ENCODE measurements at places on chromosomes 3 and 15. TPM values are rescaled to one million over a fixed set of nuclear protein-coding genes. Genes with fewer than 3 reads are reported as not detected.
A peak's percentile ranks its signal among the peaks of the same experiment; 100 is the strongest.

U2SURP gene
- total RNA-seq: 160 TPM

MESP2 gene
- not detected for total RNA-seq

DNA sequence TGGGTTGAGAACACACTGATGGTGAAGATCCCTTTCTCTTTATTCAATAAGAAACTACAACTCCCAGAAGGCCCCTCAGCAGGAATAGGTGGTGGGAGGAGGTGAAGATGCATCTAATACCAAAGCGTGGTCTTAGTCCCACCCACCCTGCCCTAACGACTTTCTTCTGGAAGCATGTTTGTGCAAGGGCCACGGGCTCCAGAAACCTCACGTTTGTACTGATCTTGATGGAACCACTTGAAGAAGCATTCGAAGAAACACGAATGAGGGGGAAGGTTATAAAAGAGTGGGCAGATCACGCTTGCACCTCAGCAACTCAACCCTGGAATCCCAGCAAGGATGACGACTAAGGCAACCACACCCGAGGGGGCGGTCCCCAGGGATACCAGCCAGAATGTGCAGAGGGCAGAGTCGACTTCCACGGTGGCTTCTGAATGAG is 10.6 kb upstream of the SLC25A36 start:
- H3K4me3 ChIP-seq: no peak overlapping the region
- H3K36me3 ChIP-seq: no peaks in the 10 kb centered on the region
- H3K4me1 ChIP-seq: no peaks in the 10 kb centered on the region
- peaks cover 19% of the 10 kb centered on the region for H3K27me3 ChIP-seq

GRCh38 chr3:180633722-180634121 is 31.8 kb downstream of the TTC14 start:
- H3K27me3 ChIP-seq: peaks cover 29% of the 10 kb centered on the region
- H3K27ac ChIP-seq: no peak overlapping the region
- no peak overlapping the region for H3K4me3 ChIP-seq
- DNase-seq: no peak

NECTIN3 gene
- 4.3 TPM for total RNA-seq

- H3K27me3 ChIP-seq: peaks cover 10% of the 10 kb centered on the region
- no peak overlapping the region for H3K4me3 ChIP-seq
- H3K4me1 ChIP-seq: no peaks in the 10 kb centered on the region
- DNase-seq: peak; percentile 69
- H3K27ac ChIP-seq: no peak overlapping the region
Observed at GRCh38 chr15:88274553-88275460, 18.3 kb upstream of the NTRK3 start.

- peaks cover 9% of the 10 kb centered on the region for H3K36me3 ChIP-seq
- H3K27me3 ChIP-seq: no peaks in the 10 kb centered on the region
- H3K4me3 ChIP-seq: peak within 1 kb of the TSS; percentile 59
- DNase-seq: peak; percentile 88
- peak within 1 kb of the TSS; percentile 92 for H3K27ac ChIP-seq
Observed at GRCh38 chr15:40769274-40770146, at the start of gene C15orf62. TSS of gene C15orf62 (plus strand) at chr15:40769980. CDS start at chr15:40770496, 516 bp downstream.

- H3K27ac ChIP-seq: peak overlapping the region; percentile 5
- peaks cover 74% of the 10 kb centered on the region for H3K4me1 ChIP-seq
Observed at GRCh38 chr3:153626158-153626557, 464.1 kb downstream of the RAP2B start.

DNA sequence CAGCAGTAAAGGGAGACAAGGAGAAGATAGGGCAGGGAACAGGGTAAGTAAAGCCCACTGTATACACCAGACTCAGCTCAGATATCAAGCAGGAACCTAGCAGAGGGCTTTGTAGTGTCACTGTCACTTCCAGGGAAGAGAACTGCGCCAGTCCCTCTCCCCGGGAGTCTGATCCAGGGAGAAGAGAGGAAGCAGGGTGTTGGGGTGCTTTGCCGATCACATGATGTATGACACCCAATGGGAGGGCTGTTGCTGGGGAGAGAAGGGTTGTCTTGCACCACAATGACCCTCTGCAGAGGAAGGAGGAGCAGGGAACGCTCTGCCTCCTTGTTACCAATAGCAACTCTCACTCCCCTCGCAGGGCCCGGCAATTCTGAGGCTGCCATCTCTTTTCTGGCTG is 147.2 kb upstream of the SLC2A2 start:
- no peaks in the 10 kb centered on the region for H3K27me3 ChIP-seq
- H3K4me1 ChIP-seq: peaks cover 17% of the 10 kb centered on the region
- H3K4me3 ChIP-seq: no peak overlapping the region
- no peak overlapping the region for H3K27ac ChIP-seq
- no peak for DNase-seq
- peaks cover 17% of the 10 kb centered on the region for H3K36me3 ChIP-seq

MYRIP gene
- not detected for total RNA-seq

- H3K4me1 ChIP-seq: peaks cover 19% of the 10 kb centered on the region
- no peaks in the 10 kb centered on the region for H3K27me3 ChIP-seq
- peak overlapping the region; percentile 31 for H3K4me3 ChIP-seq
- peak; percentile 14 for DNase-seq
- peak overlapping the region; percentile 83 for H3K27ac ChIP-seq
- H3K36me3 ChIP-seq: peaks cover 2% of the 10 kb centered on the region
Observed at GRCh38 chr3:11250902-11251806, 21.0 kb upstream of the ATG7 start.

- peaks cover 63% of the 10 kb centered on the region for H3K4me1 ChIP-seq
- H3K27me3 ChIP-seq: no peaks in the 10 kb centered on the region
- peaks cover 57% of the 10 kb centered on the region for H3K36me3 ChIP-seq
- no peak overlapping the region for H3K4me3 ChIP-seq
Observed at GRCh38 chr3:141887051-141887450, 10.6 kb downstream of the ATP1B3 start.

CLDN16 gene
- total RNA-seq: not detected

DNA sequence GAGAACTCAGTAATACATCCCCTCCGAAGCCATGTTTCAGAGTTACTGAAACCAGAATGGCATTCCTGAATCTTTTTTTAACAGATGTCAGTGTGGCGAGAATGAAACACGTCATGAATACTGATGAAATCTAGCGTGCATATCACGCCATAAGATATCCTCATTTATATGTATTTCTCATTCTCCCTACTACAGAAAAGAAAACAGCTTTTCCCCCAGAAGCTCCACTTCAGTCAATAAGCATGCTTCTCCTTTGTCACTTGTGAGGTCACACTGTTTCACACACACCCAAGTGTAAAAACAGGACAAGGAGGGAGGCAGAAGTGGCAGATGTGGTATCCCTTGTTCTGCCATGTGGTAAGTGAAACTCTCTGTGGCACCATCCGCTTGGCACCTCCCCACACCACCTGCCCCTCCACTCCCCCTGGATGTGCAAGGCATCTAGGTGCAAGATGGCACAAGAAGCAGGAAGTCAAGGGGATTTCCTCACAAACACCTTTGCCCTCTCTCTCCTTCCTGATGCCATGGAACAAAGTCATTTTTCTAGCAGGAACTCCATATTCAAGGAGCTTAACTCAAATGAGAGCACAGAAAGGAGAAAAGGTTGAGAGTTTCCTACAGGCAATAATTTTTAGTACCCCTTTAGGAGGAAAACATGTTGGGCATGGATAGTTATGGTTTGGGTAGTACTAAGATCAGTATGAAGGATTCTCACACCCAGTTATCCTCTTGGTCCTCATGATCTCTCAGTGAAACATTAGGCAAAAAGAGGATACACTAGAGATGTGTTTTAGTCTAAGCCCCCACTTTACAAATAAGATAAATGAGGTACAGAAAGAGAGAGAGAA is 47.5 kb upstream of the FRMD4B start:
- peaks cover 20% of the 10 kb centered on the region for H3K27me3 ChIP-seq
- no peak overlapping the region for H3K4me3 ChIP-seq
- peaks cover 31% of the 10 kb centered on the region for H3K4me1 ChIP-seq
- H3K27ac ChIP-seq: no peak overlapping the region

DNA sequence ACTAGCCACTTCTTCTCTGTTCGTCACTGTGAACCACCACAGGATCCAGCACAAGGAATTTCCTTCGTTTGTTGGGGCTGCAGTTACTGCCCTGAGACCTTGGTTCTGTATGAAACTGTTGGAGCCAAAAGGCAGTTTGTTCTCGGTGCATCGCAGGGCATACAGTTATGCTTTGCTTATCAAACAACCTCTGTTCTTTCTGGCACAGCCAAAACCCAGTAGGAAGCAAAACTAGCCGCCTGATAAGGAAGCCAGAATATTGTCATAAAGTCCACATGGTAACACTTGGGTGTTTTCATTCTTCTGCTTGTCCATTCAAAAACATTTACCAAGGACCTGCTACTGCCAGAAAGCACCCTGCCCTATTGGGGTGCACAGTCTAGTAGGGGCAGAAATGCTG is 116.1 kb downstream of the RAB11A start:
- H3K4me3 ChIP-seq: no peak overlapping the region
- no peak overlapping the region for H3K27ac ChIP-seq
- H3K27me3 ChIP-seq: peaks cover 17% of the 10 kb centered on the region
- H3K4me1 ChIP-seq: peaks cover 5% of the 10 kb centered on the region
- DNase-seq: no peak

WHAMM gene
- total RNA-seq: 6.1 TPM

- H3K4me3 ChIP-seq: no peak overlapping the region
- no peaks in the 10 kb centered on the region for H3K4me1 ChIP-seq
- DNase-seq: no peak
- H3K27ac ChIP-seq: no peak overlapping the region
Observed at GRCh38 chr3:169218314-169218983, 445.1 kb downstream of the MECOM start.

DNA sequence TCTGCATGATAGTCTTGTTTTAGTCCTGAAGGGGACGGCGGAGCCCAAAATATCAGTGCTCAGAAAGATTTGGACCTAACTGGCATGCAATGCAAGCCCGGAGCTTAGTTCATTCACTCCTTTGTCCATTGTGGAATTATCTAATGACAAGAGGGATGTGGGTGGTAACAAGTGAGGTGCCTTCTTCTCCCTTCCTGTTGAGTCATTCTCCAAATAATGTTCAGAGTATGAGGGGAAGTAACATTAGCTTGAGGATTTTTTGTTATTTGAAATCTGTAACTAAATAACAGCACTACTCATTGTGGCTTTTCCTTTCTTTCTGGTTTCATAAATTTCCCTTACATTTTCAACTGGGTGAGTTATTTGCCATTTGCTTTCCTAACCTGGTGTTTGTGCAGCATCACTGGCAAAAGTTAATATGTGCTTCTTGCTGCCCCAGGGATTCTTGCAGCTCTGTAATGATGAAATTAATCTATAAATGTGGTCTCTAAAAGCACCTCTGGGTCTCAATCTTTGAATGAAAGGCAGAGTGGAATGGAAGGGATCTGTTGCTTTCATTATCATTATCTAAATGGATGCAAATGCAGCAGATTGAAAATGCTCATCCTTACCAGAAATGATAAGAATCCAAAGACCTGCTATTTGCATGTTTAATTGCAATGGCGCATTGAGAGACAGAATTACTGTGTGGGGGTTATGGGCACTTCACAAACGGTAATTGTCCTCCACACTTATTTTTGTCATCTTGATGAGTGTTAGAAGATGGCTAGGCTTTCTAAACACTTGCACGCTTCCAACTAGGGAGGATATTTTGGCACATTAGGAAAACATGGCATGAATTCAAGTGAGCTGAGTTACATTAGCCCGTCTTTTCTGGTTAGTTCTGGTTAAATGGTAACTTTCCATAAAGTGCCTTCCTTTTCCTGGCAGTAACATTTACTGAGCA is 89.9 kb upstream of the MITF start:
- no peaks in the 10 kb centered on the region for H3K4me1 ChIP-seq
- H3K27ac ChIP-seq: no peak overlapping the region
- H3K36me3 ChIP-seq: no peaks in the 10 kb centered on the region
- no peak for DNase-seq
- H3K4me3 ChIP-seq: no peak overlapping the region

DNA sequence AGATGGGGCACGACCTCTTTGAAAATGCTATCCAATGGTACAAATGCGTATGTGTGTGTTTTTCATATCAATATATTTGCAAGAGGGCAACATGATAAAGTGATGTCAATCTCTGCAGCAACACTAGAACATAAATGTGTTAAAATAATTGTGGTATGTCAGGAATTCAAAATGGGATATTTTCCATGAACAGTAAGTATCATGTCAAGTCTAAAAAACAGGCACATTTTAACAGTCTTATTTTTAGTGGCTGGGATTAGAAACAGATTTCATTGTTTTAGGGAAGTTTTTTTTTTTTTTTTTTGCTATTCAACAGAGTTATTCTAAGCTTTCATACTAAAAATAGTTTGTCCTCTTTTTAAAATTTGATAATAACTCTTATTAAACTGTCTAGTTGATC is 209.8 kb downstream of the GAP43 start:
- no peak overlapping the region for H3K27ac ChIP-seq
- no peaks in the 10 kb centered on the region for H3K36me3 ChIP-seq
- peaks cover 8% of the 10 kb centered on the region for H3K27me3 ChIP-seq
- DNase-seq: no peak

DNA sequence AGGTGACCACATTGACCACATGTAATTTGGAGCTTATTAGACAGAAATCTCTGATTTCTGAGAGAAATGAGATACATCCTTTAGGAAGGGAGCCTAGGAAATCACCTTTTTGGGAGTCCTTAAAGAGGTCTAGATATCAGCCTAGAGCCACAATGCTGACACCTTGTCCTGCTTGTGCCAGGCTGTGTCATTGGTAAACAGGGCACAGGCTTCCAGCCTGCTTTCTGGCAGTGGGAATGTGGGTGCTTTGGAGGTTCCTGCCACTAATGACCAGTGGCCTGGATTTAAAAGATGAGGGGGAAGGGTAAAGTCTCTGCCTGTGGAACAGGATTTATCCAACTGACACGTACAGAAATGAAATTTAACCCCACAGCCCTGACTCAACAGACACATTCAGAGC is 169.8 kb upstream of the KBTBD8 start:
- H3K27me3 ChIP-seq: peaks cover 3% of the 10 kb centered on the region
- no peak overlapping the region for H3K4me3 ChIP-seq
- H3K4me1 ChIP-seq: no peaks in the 10 kb centered on the region
- no peaks in the 10 kb centered on the region for H3K36me3 ChIP-seq

- H3K4me1 ChIP-seq: no peaks in the 10 kb centered on the region
- H3K27ac ChIP-seq: no peak overlapping the region
- DNase-seq: no peak
- peaks cover 4% of the 10 kb centered on the region for H3K27me3 ChIP-seq
- no peak overlapping the region for H3K4me3 ChIP-seq
- no peaks in the 10 kb centered on the region for H3K36me3 ChIP-seq
Observed at GRCh38 chr3:178545337-178545736, 9.1 kb downstream of the KCNMB2 start.

DNA sequence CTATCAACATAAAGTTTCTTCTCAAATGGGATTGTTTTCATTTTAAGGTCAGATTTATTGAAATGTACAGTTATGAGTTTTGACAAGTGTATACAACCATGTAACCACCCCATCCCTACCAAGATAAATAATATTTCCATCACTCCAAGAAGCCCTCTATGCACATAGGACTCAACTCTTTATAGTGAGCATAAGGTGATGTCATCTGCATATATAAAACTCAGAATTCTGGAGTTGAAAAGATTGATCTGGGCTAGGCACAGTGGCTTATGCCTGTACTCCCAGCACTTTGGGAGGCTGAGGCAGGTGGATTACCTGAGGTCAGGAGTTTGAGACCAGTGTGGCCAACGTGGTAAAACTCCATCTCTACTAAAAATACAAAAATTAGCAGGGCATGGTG is 10.3 kb upstream of the GK5 start:
- no peaks in the 10 kb centered on the region for H3K36me3 ChIP-seq
- no peaks in the 10 kb centered on the region for H3K4me1 ChIP-seq
- DNase-seq: no peak
- H3K4me3 ChIP-seq: no peak overlapping the region
- H3K27me3 ChIP-seq: peaks cover 3% of the 10 kb centered on the region

SLC28A1 gene
- not detected for total RNA-seq

Data from activated CD8-positive, alpha-beta T cell treated with anti-CD3 and anti-CD28 coated beads for 36 hours (primary cell).